HFF-Myc (cell line): ENCODE measurements at places on chromosomes 2 and 18.

GRCh38 chr18:56268952-56269351 is 369.4 kb downstream of the TXNL1 start:
- no peak for DNase-seq

GRCh38 chr2:166417669-166418068 is 41.9 kb upstream of the SCN9A start:
- no peak for DNase-seq

DNA sequence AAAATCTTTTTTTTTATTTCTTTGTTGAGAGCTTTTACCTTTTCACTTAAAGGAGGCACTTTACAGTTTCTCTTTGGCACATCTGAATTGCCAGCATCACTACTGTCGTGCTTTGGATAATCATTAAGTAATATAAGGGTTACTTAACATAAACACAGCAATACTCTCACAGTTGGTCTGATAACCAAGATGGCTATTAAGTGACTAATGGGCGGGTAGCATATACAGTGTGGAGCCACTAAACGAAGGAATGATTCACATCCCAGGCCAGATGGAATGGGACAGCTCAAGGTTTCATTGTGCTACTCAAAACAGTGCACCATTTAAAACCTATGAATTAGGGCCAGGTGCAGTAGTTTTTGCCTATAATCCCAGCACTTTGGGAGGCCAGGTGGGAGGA is 28.1 kb downstream of the USP37 start:
- DNase-seq: no peak

GRCh38 chr2:134745023-134745422 is 26.2 kb upstream of the TMEM163 start:
- no peak for DNase-seq

- no peak for DNase-seq
These were observed 46.9 kb upstream of the MYO1B start for GRCh38 chr2:191198271-191198670.
